Spleen (tissue), 13 donors: ENCODE measurements at places on chromosomes 11 and 22. TPM values are rescaled to one million over a fixed set of nuclear protein-coding genes. Genes with fewer than 3 reads are reported as not detected.

FOLR1 gene
- total RNA-seq: not detected

MS4A6E gene
- total RNA-seq: 4.6 TPM

TTLL12 gene
- 16.9 TPM for total RNA-seq

FXYD2 gene
- total RNA-seq: 7.7 TPM

CDK2AP2 gene
- 32.9 TPM for total RNA-seq

TCP11L1 gene
- total RNA-seq: 19.7 TPM

OR10W1 gene
- not detected for total RNA-seq

CEP126 gene
- total RNA-seq: 2.0 TPM

ALG12 gene
- total RNA-seq: 13.3 TPM
